Mesendoderm (in vitro differentiated cells): ENCODE measurements at places on chromosomes 3 and 15.
A peak's percentile ranks its signal among the peaks of the same experiment; 100 is the strongest.

DNA sequence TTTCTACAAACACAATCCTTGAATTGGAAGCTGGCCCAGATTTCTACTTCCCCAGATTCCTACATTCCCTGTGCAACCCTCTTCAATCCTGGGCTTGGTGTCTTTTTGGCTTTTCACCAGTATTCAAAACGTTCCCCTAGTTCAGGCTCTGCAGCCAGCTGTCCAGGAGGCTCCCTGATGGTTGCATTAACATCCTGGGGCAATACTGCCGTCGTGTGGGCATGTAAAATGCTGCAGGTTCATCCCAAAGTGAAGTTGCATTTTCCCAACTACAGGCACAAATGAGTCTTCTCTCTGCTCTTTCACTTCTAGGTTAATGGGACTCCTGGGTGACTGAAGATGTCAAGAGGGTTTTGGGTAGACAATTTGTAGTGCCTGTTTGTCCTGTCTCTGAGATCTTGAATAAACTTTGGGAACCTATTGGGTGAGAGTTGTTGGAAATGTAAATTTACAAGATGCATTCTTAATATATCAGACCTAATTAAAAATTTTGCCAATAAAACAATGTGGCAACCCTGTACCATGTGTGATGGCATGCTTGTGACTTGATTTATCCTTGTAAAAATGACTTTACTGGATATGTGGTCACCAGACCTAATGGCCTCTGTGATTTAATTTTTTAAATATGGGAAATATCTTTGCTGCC is 28.6 kb downstream of the SOX14 start:
- H3K27ac ChIP-seq: no peak overlapping the region
- H3K27me3 ChIP-seq: no peaks in the 10 kb centered on the region
- H3K4me1 ChIP-seq: no peaks in the 10 kb centered on the region
- peak; percentile 80 for DNase-seq
- no peak overlapping the region for H3K4me3 ChIP-seq
- H3K36me3 ChIP-seq: no peaks in the 10 kb centered on the region

DNA sequence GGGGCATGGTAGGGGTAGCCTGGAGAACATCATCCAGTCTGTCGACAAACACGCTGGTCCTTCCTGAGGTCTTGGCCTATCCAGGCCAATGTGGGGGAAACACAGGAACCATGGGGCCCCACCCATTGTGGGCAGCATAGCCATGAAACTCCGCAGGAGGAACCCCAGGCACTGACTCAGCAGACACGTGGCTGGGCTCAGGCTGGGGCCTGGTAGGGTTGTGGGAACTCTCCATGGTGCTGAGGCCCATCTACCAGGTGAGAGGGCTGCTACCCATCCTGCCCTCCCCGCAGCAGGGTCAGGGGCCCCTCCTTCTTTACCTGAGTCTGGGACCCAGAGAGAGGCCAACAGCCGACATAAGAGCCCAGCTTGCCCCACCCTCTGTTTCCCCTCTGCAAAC is 22.6 kb upstream of the CACNA2D2 start:
- H3K4me3 ChIP-seq: no peak overlapping the region
- H3K4me1 ChIP-seq: peaks cover 10% of the 10 kb centered on the region
- no peaks in the 10 kb centered on the region for H3K27me3 ChIP-seq
- H3K27ac ChIP-seq: no peak overlapping the region
- no peaks in the 10 kb centered on the region for H3K36me3 ChIP-seq

- H3K4me1 ChIP-seq: no peaks in the 10 kb centered on the region
- H3K36me3 ChIP-seq: no peaks in the 10 kb centered on the region
- H3K27ac ChIP-seq: no peak overlapping the region
- no peak overlapping the region for H3K4me3 ChIP-seq
- no peak for DNase-seq
- H3K27me3 ChIP-seq: no peaks in the 10 kb centered on the region
Observed at GRCh38 chr3:41768363-41768762, 193.5 kb downstream of the ULK4 start.

DNA sequence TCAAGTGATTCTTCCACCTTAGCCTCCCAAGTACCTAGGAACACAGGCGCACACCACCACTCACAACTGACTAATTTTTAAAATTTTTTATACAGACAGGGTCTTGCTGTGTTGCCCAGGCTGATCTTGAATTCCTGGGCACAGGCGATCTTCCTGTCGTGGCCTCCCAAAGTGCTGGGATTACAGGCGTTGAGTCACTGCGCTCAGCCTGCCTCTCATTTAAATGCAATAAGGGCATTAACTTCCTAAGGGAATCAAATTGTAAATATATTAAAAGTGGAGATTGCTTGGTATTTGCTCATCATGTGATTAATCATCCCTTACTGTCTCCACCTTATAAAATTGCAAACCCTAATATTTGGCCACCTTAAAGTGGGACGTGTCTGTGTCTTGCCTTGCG is 65.2 kb downstream of the PGPEP1L start:
- H3K27ac ChIP-seq: no peak overlapping the region
- no peaks in the 10 kb centered on the region for H3K27me3 ChIP-seq
- no peak for DNase-seq
- H3K4me3 ChIP-seq: no peak overlapping the region

DNA sequence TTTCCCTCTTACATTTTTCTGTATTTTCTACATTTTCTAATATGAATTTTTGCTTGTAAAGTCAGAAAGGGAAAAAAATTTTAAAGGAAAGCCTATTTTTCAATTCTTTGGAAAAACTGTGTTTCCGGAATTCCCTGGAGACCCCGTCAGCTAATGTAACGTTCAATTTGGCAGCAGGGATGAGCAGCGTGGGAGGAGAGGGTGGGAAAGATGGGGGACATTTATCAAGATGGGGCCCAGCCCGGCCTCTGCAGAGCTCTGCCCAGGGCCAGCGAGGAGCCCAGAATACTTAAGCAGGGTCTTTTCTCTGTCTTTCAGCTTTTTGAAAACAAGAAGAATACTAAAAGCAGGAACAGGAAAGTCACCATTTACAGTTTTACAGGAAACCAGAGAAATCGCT is 129.0 kb downstream of the LRRK1 start:
- peaks cover 3% of the 10 kb centered on the region for H3K4me1 ChIP-seq
- no peaks in the 10 kb centered on the region for H3K36me3 ChIP-seq
- H3K27ac ChIP-seq: no peak overlapping the region
- DNase-seq: no peak

DNA sequence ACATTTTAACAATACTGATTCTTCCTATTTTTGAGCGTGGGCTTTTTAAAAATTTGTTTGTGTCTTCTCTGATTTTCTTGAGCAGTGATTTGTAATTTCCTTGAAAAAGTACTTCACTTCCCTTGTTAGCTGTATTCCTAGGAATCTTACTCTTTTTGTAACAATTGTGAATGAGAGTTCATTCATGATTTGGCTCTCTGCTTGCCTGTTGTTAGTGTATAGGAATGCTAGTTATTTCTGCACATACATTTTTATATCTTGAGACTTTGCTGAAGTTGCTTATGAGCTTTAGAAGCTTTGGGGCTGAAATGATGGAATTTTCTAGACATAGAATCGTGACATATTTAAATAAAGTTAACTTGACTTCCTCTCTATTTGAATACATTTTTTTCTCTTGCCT is 582.8 kb upstream of the BCHE start:
- no peaks in the 10 kb centered on the region for H3K27me3 ChIP-seq
- no peaks in the 10 kb centered on the region for H3K4me1 ChIP-seq
- H3K27ac ChIP-seq: no peak overlapping the region
- H3K36me3 ChIP-seq: no peaks in the 10 kb centered on the region
- H3K4me3 ChIP-seq: no peak overlapping the region
- DNase-seq: no peak

DNA sequence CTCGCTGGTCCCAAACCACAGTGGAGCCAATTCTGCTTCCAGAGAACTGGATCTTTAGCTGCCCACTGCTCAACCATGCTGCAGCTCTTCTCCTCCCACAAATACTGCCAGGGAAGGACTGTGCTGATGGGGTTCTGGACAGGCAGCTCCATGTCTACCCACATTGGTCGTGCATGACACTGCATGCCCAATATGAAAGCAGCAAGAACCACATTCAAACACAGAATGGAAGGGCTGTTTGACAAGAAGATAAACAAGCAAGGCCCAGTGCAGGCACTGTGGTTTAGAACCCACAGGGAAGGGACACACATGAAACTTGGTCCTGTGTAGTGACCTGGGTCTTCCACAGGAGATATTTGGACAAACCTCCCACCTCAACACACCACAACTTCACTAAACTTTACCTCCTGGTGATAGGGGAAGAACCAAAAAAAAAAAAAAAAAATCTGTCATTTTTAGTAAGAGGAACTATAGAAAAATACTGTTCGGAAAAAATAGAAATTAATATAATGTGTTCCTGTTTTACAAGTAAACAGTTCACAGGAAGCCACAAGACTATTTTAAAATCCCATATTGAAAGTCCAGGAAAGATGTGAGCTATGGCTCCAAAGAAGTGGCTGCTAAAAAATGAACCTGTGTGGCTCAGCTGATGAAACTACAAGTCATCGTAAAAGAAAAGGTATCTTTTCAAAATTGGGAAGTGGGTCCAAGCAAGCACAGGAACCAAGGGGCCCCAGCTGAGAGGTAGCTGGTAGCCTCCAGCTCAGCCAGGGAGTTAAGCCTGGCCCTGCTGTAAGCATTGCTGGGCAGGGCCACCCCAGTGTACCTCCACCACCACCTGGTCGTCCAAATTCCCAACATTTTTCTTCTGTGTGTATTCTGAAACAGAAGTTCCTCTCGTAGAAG is 77.7 kb upstream of the ACAN start:
- H3K4me3 ChIP-seq: no peak overlapping the region
- no peaks in the 10 kb centered on the region for H3K4me1 ChIP-seq
- H3K27ac ChIP-seq: no peak overlapping the region
- DNase-seq: no peak

DNA sequence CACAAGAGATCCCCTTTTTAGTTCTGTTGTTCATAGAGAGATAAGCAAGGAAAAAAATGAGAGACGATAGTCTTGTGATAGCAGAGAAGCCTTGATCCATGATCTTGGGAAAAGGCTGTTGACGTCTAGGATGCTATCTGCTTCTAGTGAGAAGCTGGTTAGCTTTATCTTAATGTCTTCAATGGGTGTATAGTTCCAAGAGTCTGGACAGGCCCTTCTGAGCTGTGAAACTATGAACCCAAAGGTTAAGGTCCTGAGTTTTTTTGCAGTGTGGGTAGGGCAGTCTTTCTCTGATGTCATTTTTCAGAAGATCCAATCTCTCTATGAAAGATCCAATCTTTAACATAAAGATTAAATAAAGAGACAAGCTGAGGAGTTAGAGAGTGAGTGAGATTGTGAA is 10.5 kb upstream of the NOX5 start:
- H3K4me3 ChIP-seq: no peak overlapping the region
- DNase-seq: no peak
- H3K27ac ChIP-seq: no peak overlapping the region

DNA sequence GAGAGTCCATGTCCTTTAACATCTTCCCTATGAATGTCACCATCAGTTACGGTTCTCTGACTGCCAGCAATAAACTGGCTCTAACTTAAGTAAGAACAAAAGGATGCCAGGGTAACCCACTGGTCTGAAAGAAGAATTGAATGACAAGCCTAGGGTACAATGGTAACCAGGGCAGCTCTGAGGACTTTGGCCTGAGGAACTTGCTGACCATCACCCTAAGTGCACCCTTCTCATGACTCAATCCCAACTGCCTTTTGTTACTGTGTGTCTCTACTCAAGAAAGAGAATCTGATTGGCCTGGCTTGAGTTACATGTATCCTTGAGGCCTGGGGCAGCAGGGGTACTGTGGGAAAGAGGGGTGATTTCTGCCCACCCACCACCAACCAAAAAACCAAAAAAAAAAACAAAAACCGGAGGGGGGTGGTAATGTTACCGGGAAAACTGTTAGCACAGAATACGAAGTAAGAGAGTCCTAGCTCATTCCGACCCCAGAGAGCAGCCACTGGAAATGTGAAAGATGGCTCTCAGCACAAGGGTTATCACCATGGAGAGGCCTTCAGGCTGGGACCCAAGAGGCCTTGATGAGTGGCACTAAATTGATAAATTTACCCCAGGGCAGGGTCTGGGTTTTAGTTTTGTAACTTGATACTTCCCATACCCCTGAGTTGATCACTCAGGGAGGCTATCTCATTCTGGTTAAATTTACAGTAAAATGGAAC is 9.3 kb upstream of the SLC28A1 start:
- DNase-seq: no peak
- H3K36me3 ChIP-seq: peaks cover 1% of the 10 kb centered on the region
- H3K4me1 ChIP-seq: no peaks in the 10 kb centered on the region
- H3K4me3 ChIP-seq: no peak overlapping the region
- no peaks in the 10 kb centered on the region for H3K27me3 ChIP-seq

- DNase-seq: no peak
- H3K36me3 ChIP-seq: no peaks in the 10 kb centered on the region
- H3K4me3 ChIP-seq: no peak overlapping the region
- no peak overlapping the region for H3K27ac ChIP-seq
- H3K27me3 ChIP-seq: no peaks in the 10 kb centered on the region
- no peaks in the 10 kb centered on the region for H3K4me1 ChIP-seq
Observed at GRCh38 chr3:59116233-59116537, 66.4 kb upstream of the CFAP20DC start.

DNA sequence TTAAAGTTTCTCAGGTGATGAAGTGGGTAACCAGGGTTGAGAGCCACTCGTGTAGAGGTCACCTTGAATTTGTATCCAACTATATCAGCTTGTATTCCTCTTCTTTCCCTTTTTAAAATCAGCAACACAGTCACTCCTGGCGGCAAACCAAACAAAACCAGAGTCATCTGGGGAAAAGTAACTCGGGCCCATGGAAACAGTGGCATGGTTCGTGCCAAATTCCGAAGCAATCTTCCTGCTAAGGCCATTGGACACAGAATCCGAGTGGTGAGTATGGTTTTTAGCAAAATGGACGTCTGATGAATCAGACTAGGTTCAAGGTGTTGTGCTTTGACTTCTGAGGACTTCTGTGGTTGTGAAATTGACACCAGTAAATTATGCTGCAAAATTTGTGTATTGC is 3.9 kb downstream of the RPL35A start:
- DNase-seq: no peak
- H3K36me3 ChIP-seq: peaks cover 13% of the 10 kb centered on the region
- no peak overlapping the region for H3K27ac ChIP-seq
- H3K4me3 ChIP-seq: no peak overlapping the region

DNA sequence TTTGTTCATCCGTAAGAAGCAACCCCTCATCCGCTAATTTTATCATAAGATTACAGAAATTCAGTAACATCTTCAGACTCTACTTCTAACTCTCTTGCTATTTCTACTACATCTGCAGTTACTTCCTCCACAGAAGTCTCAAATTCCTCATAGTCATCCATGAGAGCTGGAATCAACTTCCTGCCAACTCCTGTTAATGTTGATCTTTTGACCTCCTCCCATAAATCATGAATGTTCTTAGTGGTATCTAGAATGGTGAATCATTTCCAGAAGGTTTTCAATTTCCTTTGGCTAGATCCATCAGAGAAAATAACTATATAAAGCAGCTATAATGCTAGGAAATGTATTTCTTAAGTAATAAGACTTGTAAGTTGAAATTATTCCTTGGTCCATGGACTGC is 115.1 kb downstream of the TAFA4 start:
- H3K36me3 ChIP-seq: no peaks in the 10 kb centered on the region
- H3K4me1 ChIP-seq: no peaks in the 10 kb centered on the region
- DNase-seq: no peak
- H3K27ac ChIP-seq: no peak overlapping the region
- no peak overlapping the region for H3K4me3 ChIP-seq
- H3K27me3 ChIP-seq: no peaks in the 10 kb centered on the region
